Right ventricle myocardium inferior (tissue), 1 donor: ENCODE measurements at places on chromosomes 4 and X. TPM values are rescaled to one million over a fixed set of nuclear protein-coding genes. Genes with fewer than 3 reads are reported as not detected.

Gene DUSP9
- total RNA-seq: 0.19 TPM

Gene FGB
- not detected for total RNA-seq

Gene FGF13
- total RNA-seq: 0.51 TPM

Gene ART3
- 136 TPM for total RNA-seq

Gene DOCK11
- 6.9 TPM for total RNA-seq

Gene SSX3
- total RNA-seq: not detected
